ENCODE measurements at places on chromosomes 3 and 15.

GRCh38 chr3:100039075-100039474, 75.2 kb downstream of the FILIP1L start:
- no peak for DNase-seq

GRCh38 chr3:194200422-194201081, 64.6 kb downstream of the HES1 start:
- no peak for DNase-seq

GRCh38 chr3:169365993-169366915, 297.3 kb downstream of the MECOM start:
- DNase-seq = no peak

DNA sequence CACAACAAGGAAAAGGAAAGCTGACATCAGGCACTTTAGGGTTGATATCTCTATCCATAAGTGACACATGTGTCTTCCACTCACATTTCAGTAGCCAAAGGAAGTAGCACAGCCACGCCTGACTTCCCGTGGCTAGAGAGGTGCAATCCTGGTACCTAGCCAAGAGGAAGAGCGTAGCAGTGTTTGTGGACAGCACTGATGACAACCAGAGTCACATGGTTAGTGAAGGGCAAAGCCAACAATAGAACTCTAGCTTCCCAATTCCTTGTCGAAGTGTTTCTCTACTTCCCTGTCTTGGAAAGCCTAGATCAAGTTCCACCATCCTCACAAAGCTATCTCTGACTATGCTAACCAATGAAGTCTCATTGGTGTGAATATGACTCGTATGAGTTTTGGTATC, 189.2 kb downstream of the RSL24D1 start:
- no peak for DNase-seq

DNA sequence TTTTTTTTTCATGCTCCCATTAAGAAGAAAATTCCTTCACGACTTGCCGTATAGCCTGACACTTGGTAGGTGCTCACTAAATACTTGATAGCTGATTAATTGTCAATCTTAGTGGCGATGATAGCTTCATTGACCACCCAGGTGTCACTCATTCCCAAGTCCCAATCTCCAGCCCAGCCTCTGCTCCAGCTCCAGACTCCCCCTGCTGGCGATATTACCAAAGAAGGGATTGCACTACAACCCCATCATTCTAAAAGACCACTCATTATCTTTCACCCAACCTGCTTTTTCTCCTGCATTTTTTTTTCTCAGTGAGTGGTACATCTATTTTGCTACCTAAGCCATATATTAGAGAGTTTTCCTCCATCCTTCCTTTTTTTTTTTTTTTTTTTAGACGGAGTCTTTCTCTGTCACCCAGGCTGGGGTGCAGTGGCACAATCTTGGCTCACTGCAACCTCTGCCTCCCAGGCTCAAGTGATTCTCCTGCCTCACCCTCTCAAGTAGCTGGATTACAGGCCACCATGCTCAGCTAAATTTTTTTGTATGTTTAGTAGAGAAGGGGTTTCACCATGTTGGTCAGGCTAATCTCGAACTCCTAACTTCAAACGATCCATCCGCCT, 19.5 kb upstream of the COMMD2 start:
- peak; percentile 11 for DNase-seq

DNA sequence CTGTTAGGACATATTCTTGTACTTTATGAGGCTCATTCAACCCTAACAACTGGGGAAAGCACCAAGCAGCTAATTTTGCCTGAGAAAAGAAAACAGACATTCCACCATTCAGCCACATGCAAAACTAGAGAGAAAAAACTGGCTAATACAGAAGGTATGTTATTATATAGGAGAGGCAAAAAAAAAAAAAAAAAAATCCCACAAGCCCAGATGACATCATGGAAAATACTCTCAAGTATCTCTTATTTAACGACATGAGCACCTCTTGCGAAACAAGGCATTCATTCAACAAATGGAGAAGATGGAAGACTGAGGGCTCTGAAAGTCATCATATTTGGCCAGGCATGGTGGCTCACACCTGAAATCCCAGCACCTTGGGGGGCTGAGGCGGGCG, 61.5 kb downstream of the PRICKLE2 start:
- DNase-seq = no peak

- no peak for DNase-seq
Observed at GRCh38 chr3:143307613-143308183, 188.1 kb downstream of the CHST2 start.

DNA sequence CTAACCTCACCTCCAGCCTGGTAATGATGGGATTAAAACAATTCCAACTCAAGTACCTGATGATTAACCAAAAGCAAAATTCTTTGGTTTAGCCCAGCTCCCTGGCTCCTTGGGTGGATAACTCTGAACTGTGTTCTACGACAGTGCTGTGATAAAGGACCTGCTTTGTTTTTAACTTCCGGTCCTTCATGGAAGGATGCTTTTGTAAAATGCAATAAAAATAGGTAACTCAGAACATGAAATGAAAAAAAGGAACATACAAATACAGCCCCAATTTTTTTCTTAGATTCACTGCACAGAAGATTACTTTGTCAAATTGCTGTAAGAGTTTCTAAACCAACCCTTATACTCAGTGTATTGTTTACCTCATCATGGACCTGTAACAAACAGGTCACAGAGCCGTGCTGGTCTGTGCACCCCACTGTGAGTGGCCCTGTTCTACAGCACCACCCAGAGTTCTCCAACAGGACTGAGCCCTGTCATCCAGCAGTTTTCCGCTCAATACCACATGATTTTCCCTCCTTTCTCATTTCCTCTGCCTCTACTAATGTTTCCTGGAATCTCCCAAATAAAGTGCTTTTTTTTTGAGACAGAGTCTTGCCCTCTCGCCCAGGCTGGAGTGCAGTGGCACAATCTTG, 4.9 kb upstream of the PCYT1A start:
- DNase-seq = no peak

DNA sequence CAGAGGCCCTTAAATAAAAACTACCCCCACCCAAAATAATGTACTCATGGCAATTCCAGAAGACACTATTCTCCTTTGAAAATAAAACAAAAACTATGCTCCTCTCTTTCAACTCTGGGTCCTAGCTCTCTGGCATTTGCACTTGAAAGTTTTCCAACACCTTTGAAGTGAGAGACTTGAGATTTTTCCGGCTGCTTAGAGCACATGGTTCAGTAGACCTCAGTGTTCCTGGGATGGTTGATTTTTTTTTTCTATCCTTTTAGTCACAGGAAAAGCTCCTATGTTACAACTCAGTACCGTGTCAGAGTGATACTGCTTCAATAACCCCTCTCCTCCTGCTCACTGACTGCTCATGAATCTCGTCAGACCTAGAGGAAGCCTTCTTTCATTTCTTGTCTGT, 118.3 kb upstream of the TUSC7 start:
- DNase-seq = no peak

DNA sequence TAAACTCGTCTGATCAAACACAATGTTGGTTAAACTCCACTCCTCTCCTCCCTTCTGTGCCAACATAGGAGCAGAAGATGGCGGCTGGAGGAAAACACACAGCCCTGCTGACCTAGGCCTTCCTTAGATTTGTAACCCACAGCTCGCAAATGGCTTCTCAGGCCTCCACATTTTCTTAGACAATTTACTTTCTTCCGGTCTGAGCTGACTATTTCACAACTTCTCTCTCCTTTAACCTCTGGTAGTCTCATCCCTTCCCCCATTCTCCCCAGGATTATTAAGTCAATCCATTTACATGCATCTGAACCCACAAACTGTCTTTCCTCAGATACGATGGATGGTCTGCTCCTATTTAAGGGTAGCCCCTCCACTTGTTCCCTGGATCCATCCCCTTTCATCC, 25.7 kb upstream of the ULK4 start:
- DNase-seq = no peak

GRCh38 chr3:113231827-113232253, 20.5 kb downstream of the BOC start:
- DNase-seq = no peak

- DNase-seq = no peak
Observed at GRCh38 chr15:29557171-29557570, 265.1 kb downstream of the TJP1 start.

DNA sequence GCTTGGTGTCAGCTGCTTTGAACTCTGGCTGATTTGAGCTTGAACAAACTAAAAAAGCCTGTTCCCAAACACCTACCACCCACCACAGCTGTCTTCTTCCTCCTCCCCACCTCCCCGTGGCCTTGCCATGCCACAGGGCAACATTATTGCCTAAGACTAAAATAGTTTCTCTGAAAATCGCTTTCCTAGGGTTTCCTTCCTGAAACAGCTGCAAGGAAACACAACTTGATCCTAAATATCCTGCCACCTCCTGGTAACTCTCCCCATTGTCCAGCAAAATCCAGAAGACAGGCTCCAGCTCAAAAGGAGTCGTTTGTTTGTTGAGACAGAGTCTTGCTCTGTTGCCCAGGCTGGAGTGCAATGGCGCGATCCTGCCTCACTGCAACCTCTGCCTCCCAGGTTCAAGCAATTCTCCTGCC, 193.9 kb upstream of the TPM1 start:
- DNase-seq = no peak

DNA sequence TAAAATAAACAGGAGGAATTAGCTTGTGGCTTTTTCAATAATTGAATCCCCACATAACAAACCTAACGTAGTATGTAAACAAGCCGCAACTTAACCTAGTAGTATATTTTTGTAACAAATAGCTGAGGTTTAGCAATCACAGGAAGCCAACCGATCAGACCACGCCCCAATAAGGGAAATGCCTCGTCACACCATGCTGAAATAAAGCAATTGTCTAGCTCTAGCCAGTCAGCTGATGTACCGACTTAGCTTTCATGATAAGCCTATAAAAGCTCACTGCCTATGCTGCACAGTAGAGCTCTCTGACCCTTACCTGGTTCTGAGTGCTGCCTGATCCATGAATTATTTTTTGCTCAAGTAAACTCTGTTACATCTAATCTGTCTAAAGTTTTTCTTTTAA, 208.9 kb downstream of the ROBO1 start:
- no peak for DNase-seq

DNA sequence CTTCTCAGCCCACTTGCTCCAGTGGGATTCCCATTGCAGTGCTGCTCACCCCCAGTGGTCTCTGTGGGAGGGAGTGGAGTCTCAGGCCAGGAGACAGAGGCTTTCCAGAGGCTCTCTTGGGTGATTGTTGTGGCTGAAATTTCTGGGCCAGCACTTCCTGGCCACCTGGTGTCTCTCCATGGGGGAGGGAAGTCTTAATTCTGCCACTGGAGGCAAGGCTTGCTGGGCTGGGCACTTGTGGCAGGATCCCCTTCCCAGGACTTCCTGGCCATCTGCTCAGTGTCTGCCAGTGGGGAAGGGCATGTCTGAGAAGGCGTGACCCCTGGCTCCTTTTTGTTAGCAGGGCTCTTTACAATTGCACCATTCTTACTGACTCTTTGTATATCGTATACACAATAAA, 351.8 kb downstream of the GABRB3 start:
- DNase-seq = no peak

- no peak for DNase-seq
Observed at GRCh38 chr3:182136008-182136910, 424.5 kb downstream of the SOX2 start.

GRCh38 chr15:35068846-35069475, 16.1 kb downstream of the NANOGP8 start:
- no peak for DNase-seq

DNA sequence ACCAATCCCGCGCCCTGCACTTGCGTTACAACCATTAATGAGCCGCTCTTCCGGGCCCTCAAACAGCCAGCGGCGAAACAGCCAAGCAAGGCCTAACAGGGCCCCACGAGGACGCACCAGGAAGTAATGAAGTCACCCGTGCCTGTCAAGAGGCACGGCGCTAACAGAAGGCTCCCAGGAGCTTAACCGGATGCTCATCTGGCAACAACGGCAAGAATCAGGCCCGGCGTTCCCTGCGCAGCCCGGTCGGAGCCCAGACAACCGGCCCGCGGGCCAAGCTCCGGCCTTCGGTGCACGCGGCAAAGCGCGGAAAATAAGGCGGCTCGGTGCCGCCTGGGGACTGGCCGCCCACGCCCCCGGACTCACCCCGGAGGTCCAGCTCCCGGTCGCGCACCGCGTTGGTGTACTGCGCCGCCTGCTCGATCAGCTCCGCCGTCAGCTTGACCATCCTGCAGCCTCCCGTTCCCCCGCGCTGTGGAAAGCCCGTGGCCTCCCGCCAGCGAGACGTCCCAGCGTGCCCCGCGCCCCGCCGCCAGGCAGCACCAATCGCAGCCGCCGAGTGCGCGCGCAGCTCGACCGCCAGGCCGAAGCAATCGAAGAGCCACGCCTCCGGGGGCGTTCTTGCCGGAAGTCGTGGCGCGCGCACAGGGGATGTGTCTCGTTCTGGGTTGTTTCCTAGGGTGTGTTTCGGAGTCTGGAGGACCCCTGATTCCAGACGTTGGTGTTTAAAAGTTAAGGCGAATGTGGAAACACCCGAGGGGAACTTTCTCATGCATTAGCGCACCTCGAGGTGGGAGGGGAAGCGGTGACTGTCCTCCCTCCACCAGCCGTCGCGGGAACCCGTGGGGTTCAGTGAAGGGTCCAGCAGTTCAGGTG, at the start of gene SNRPA1:
TSS of gene SNRPA1 (minus strand) at position 518 of the 876 bp plus-strand sequence. CDS start at position 448, 70 bp downstream.
- DNase-seq = peak; percentile 96

GRCh38 chr3:13332158-13332557, 88.0 kb downstream of the NUP210 start:
- no peak for DNase-seq

- DNase-seq = no peak
Observed at GRCh38 chr3:172218350-172219323, 179.3 kb downstream of the FNDC3B start.

- no peak for DNase-seq
Observed at GRCh38 chr3:173988909-173989308, 591.4 kb downstream of the NLGN1 start.

DNA sequence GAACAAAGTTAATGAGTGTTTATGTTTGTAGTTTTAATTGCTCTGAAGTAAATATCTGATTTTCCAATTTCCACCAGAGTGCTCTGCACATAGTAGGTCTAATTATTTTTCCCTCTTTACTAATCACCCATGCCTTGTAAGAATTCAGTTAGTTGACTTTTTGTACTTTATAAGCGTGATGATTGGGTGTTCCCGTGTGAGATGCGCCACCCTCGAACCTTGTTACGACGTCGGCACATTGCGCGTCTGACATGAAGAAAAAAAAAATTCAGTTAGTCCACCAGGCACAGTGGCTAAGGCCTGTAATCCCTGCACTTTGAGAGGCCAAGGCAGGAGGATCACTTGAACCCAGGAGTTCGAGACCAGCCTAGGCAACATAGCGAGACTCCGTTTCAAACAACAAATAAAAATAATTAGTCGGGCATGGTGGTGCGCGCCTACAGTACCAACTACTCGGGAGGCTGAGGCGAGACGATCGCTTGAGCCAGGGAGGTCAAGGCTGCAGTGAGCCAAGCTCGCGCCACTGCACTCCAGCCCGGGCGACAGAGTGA, 507 bp upstream of the VHL start:
- DNase-seq = no peak

- DNase-seq = no peak
Observed at GRCh38 chr3:190044142-190044541, 76.6 kb downstream of the P3H2 start.

DNA sequence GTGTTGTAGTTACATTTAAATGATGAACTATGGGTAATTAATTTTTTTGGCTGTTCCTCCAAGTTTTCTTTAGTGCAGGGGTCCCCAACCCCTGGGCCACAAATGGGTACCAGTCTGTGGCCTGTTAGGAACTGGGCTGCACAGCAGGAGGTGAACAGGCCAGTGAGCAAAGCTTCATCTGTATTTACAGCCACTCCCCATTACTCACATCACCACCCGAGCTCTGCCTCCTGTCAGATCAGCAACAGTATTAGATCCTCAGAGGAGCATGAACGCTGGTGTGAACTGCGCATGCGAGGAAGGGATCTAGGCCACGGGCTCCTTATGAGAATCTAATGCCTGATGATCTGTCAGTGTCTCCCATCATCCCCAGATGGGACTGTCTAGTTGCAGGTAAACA, 75.9 kb upstream of the RPL35A start:
- DNase-seq = no peak

All from stimulated activated CD4-positive, alpha-beta T cell treated with anti-CD3 and anti-CD28 coated beads, Interleukin-1b, Interleukin-23, amount 100 ng/mL, for 24 hours (primary cell).